ENCODE measurements at places on chromosomes 6 and 20. TPM values are rescaled to one million over a fixed set of nuclear protein-coding genes. Genes with fewer than 3 reads are reported as not detected.

- DNase-seq: no peak
Measured at GRCh38 chr20:44407402-44408184, 52.1 kb downstream of the HNF4A start.

GRCh38 chr6:46016063-46016608 lies 476 bp upstream of the CLIC5 start:
- no peak for DNase-seq

DNA sequence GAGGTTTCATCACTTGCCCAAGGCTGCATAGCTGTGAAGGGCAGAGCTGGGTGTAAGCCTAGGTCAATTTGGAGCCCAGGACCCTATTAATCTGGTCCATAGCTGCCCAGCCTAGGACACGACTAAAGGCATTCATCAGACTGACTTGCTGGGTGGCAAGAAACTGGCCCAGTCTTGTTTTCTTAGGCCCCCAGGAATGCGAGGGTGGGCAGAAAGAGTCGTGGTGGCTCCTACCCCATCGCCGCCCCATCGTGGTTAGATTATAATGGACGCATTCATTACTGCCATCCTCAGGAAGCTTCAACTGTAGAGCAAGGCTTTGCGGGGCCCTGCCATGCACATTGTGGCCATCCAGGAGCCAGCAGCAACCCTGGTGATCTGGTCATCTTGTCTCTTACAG lies 16.1 kb downstream of the DYNLRB1 start:
- DNase-seq: no peak

DNA sequence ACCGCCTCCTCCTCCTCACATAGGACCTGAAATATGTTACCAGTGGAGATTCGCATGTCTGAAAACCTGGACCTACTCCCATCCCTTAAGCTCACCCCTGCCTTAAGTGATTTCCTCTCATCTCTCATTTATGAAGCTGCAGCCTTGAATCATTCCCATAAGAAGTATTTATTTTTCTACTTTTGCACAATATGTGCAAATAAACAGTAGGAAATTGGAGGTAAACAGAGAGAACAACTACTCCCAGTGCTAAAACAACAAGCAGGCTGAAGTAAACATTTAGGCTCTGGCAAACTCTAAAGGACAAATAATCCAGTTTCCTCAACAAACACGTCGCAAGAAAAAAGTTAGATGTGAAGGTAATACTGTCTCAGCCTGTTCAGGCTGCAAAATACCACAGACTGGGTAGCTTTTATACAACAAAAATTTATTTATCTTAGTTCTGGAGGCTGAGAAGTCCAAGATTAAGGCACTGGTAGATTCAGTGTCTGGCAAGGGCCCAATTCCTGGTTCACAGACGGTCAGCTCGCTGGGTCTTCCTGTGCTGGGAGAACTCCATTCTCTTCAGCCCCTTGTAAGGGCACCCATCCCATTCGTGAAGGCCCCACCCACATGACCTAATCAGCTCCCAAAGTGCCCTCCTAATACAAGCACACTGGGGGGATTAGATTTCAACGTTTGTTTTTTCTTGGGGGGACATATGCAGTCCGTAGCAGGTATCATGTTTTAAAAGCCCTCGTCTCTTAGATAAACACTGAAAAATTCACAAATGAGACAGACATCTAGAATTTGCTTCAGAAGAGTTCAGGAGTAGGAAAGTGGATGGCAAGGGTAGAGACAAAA lies 15.6 kb downstream of the SPATA2 start:
- DNase-seq: no peak

- DNase-seq: no peak
Measured at GRCh38 chr6:36268478-36269275, 1.2 kb upstream of the PNPLA1 start.

- DNase-seq: no peak
Measured at GRCh38 chr20:13458860-13459451, 179.8 kb downstream of the TASP1 start.

DNA sequence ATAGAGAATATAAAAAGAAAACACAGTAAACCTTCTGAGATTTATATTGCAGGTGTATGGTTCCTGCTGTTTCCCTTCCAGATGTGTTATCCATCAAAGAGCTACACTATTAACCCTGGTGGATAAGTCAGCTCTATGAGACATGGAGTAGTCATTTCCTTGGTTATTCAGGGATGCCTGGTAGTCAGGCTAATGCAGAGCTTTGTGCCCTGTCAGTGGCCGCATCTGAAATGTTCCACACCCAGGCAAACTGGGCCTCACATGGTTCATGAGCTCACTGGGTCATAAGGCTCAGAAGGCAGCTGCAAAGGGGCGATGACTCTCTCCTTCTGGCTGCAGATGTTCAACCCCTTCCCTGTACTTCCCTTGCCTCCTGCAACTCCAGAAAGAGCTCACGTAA lies 473.6 kb downstream of the EPHA7 start:
- DNase-seq: no peak

DNA sequence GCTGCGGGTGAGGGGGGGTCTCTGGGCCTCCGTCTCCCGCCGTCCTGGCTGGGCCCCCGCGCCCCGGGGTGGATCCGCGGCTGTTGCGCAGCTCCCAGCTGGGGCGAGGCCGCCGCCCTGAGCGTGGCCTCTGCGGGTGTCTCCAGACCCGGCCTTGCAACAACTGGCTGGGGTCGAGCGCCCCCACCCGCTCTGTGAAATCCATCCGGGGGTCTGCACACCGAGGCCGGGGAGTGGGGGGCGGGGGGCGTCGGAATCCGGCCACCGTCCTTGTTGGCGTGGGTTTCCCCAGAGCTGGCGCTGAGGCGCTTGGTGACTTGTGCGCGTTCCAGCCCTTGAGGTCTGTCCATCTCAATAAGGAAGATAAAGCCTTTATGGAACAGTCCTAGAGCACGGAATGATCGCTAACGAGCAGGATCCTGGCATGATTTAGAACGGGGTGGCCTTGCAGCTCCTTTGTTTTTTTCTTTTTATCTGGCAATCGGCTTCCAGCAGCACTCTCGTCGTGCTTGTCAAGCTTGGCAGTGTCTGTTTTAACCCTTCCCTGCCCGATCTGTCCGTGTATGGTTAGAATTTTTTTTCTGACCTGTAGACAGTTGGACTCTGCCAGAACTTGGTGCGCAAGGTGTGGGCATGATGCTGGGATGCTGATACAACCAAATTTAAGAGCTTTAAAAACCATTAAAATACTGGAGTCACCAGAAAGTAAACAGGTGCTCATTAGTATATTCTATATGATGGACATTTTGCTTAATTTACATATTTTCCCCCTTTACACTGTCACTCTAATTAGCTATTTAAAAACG lies 675 bp downstream of the DSTN start:
- no peak for DNase-seq

- DNase-seq: no peak
Measured at GRCh38 chr6:166572370-166573261, 13.9 kb downstream of the RAMACL start.

- DNase-seq: no peak
Measured at GRCh38 chr6:9370480-9370879, 935.1 kb upstream of the SLC35B3 start.

DNA sequence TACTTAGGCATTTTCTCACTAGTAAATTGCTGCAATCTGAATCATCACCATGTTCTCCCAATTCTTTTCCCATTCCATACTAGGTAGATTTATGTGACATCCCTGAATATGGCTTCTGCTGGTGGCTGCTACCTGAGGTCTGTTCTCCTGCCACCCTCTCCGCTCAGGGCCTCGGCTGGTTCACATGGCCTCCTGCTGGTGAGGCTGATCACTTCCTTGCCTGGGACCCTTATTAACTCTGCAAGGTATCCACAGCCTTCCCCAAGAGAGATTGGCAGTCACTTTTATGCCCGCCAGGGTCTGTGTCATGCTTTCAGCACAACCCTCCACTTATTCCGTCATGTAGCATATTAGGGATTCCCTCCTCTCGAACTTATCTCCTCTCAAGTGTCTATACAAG lies 424.5 kb upstream of the FLRT3 start:
- no peak for DNase-seq

DNA sequence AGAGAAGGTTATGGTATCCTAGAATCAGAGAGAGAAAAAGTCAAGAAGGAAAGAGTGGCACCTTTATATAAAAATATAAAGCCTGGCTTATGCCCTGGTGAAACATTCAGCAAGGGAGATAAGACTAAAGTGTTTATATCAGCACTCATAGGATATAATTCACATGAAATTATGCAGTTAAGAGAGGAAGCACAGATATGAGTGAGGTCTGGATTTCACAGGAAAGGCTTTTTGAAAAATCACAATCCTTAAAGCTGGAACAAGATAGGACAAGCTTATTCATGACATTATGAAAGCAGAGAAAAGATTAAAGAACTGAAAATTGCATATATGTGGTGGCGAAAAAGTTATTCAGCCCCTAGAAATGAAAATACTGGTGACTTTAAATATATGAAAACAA lies 181.2 kb upstream of the FLRT3 start:
- no peak for DNase-seq

GRCh38 chr6:40334496-40335270 lies 252.5 kb downstream of the LRFN2 start:
- no peak for DNase-seq

GRCh38 chr6:42572523-42572922 lies 8.7 kb downstream of the UBR2 start:
- no peak for DNase-seq

LINC00237 gene
- not detected for total RNA-seq

TEAD3 gene
- total RNA-seq: 0.94 TPM

TCF21 gene
- total RNA-seq: 0.05 TPM

GLP1R gene
- 0.16 TPM for total RNA-seq

NECAB3 gene
- 8.0 TPM for total RNA-seq

SYCP2 gene
- total RNA-seq: 2.1 TPM
